ENCODE measurements at places on chromosomes 3 and 15.

GRCh38 chr3:105022813-105023212, 343.9 kb upstream of the ALCAM start:
- DNase-seq: no peak

DNA sequence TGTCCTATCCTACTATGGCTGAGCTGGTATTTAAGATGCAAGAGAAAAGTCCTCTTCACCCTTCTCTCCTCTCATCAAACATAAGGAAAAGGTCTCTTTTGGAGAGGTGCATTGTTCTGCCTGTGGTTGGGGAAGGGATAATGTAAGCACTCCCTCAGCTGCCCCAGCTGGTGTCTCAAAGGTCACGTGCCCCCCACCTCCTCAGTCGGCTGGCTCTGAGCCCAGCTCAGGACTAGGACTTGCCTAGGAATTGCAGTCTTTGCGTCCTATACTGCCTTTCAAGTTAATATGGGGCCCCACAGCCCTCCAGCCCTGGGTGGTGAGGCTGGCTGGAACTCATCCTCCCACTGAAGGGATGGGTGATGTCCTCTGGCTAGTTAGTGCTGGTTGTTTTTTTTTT, 29.7 kb downstream of the OR4F15 start:
- DNase-seq: no peak

DNA sequence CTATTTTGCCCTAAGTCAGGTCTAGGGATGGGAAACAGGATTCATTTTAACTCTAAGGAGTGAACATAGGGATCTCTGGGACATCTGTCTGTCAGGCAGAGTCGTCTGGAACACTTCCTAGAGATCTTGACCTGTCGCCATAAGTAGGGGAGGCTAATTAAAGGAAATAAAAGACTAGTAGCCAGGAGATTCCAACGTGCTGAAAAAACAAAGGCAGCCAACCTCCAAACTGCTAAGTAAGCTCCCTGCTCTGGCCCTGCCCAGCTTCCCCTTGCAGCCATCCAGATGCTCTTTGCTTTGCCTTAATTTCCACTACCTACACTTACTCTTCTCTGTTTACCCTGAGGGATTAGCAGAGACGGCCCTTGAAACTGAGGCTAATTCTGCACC, 18.4 kb upstream of the TSEN2 start:
- no peak for DNase-seq

GRCh38 chr3:177196008-177196455, 1.2 kb downstream of the TBL1XR1 start:
- DNase-seq: no peak

- DNase-seq: no peak
Measured at GRCh38 chr3:30548600-30548999, 57.8 kb upstream of the TGFBR2 start.

DNA sequence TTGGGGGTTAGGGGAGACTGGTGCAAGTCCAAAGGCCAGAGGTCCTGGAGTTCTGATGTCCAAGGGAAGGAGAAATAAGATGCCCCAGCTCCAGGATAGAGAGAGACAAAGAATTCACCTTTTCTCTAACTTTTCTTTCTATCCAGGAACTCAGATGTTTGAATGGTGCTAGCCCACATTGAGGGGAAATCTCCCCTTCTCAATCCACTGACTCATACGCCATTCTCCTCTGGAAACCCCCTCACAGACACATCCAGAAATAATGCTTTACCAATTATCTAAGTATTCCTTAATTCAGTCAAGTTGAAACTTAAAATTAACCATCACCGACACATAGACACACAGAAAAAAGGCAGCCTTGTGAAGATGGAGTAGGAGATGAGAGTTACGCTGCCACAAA, 1085.2 kb downstream of the NSUN3 start:
- DNase-seq: no peak

GRCh38 chr15:89673165-89673512, 6.0 kb downstream of the PLIN1 start:
- DNase-seq: no peak

- DNase-seq: no peak
Measured at GRCh38 chr15:78265752-78266224, 1.4 kb downstream of the DNAJA4 start.

- no peak for DNase-seq
Measured at GRCh38 chr3:133038089-133038730, at the start of gene TMEM108. TMEM108 (plus strand) TSS chr3:133038391.

- no peak for DNase-seq
Measured at GRCh38 chr15:99414755-99415731, 150.7 kb upstream of the MEF2A start.

DNA sequence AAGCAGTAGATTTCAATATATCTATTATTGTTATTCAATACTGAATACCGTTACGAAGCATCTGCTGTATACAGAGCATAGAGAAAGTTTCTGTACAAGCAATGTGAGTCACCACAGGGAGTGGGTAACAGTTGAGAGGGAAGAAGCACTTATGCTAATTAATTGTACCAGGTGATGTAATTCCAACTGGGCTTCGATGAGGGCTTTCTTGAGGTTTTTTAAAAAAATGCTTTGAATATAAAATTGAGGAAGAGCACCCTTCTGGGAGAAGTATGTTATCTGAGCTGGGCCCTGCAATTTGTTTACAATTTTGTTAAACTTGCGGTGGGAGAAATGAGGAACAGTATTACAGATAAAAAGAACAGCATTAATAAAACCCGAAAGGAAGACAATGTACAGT, 197.9 kb downstream of the TPRG1 start:
- DNase-seq: no peak
